Non-pigmented ciliary epithelial cell (primary cell): ENCODE measurements at places on chromosomes 7 and 10.

- DNase-seq = no peak
Observed at GRCh38 chr10:48493083-48493871, 111.6 kb downstream of the ARHGAP22 start.

DNA sequence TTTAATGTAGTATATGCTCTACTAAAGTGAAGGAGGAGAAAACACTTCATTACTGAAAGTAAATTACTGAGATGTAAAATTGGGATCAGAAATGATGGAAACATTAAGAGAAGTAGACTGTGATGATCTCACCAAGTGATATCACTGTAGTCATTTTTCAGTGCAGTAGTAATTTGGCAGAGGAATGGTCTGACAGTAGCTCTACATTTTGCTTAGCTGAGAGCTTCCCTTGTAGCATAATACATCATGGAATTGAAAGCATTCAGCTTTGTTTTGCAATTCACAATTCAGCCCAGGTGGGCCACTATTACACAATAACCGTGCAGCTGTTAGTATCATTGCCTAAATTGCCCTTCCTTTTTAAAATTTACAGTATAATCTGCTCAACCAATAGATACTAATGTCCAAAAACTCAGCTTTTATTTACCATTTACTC is 19.4 kb upstream of the CABCOCO1 start:
- DNase-seq = peak; percentile 66

DNA sequence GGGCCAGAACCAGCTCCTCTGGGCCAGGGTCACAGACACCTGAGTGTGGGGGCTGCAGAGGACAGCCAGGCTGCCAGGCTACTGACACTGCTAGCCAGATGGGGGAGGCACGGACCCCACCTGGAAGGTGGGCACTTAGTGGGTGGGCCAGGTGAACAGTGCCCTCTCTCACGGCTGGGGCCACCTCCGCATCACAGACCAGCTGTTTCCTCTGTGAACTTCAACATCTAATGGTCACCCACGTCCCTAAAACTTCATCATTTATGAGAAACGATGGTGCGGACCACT is 80.4 kb downstream of the MKI67 start:
- no peak for DNase-seq

GRCh38 chr10:122148876-122149560 is 122.1 kb upstream of the BTBD16 start:
- DNase-seq = no peak
